ENCODE measurements at places on chromosomes 5 and 9. TPM values are rescaled to one million over a fixed set of nuclear protein-coding genes. Genes with fewer than 3 reads are reported as not detected.

The PCDHGA5 gene
- total RNA-seq = 6.1 TPM

The TAF11L5 gene
- not detected for total RNA-seq

DNA sequence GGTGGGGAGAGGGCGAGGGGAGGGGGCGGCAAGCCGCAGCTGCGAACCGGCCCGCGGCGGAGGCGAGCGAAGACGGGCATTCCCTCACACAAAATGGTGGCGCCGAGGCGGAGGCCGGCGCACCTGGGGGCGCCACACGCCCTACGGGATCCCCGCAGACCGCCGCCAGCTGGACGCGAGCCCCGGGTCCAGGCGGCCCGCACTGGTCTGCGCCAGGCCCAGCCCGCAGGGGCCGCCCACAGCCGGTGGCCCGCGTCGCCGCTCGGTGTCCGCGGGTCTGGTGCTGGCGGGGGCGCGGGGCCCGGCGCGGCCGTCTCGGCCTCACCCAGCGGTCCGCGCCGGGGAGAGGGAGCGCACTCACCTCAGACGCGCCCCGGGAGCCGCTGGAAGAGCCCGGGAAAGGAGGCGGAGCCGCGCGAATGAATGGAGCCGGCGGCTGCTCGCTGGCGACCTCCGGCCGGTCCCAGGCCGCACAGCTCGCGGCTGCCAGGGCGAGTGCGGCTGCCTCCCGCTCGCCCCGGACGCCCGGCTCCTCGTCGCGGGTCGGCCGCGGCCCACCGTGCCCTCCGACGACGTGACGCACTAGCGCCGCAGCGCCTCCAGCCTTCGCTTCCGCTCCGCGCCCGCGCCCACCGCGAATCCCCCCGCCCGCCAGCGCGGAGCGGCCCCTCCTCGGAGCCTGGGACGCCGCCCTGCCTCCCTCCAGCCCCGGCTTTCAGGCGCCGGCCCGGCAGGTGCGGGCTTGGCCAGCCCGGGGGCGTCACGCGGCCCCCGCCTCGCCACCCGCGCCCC, at the start of gene FAM169A:
TSS of gene FAM169A (minus strand) at position 584 of the 792 bp plus-strand sequence. CDS start 24,711 bp downstream, outside the sequence.
- peak; percentile 59 for DNase-seq

DNA sequence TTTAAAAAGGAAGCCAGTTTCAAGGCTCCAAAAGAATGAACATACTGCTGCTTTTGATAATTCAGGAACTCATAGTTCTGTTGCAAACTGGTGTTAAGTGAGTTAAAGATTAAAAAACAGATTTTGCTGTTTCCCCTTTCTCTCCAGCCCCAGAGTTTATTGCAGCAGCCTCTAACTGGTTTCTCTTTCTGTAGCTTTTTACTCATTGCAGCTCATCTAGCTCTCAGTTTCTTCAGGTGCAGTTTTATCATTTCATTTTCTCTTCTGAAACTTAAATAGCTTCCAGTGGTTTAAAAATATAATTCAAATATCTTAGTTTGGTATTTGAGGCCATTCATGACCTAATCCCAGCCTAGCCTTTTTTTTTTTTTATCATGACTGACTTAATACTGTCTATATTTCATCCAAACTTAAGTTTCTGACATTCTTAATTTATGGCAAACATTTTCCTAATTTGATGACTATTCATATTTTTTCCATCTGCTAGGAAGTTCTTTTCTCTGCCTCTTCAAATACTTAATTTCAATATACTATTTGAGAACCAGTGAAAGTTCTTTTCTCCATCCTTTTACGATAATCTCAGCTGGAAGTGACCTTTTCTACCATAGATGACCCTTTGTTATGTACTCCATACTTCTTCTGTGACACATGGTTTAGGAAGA, 252.7 kb upstream of the GRIA1 start:
- no peak for DNase-seq

GRCh38 chr9:21395778-21396717, 10.8 kb upstream of the IFNA2 start:
- peak; percentile 66 for DNase-seq

DNA sequence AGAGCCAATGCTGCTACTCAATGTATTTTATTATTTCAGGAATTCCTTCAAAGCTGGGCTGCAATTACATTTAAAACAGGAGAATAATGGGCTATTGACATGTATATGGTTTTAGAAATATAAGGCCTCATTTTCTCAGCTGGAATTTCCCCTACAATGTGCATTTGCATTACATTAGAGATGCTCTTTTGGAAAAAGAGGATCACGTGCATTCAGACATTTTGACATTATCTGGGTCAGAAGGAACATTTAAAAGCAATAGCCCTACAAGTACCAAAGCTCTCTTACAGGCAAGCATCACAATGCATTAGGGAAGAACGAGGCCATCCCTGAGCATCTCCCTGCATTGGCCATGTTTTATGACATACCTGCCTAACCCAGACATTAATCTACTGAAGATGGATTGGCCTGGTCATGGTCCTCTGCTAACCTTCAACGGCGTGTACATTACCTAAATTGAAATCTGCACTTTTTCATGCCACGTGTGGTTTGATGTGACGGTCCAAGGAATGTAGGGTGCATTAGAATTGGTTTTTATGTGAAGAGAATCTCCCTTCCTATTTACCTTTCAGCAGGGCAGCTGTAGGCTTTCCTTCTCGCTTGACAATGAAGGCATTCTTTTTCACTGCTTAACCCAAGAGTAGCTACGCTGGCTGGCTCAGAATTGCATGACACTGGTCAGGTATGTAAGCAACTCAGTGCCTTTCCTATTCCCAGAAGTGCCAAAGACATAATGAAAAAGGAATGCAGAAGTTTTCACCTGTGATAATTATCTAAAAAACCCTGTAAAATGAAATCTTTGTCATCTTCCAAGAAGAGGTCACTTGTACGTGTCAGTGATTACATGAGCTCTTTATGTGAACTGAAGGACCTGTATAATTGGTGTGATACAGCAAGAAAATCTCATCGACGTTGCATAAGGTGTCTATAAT, 212.3 kb upstream of the MPDZ start:
- DNase-seq = no peak

The BARHL1 gene
- total RNA-seq = not detected

The DAB2 gene
- total RNA-seq = 64.5 TPM

Data from tongue (tissue), 3 donors.